Stimulated activated CD4-positive, alpha-beta T cell treated with anti-CD3 and anti-CD28 coated beads, Interleukin-4, amount 100 ng/mL, for 4 hours (primary cell): ENCODE measurements at places on chromosomes 1 and 21.

- DNase-seq, result no peak
Measured at GRCh38 chr1:19046972-19047731, 90.7 kb upstream of the IFFO2 start.

DNA sequence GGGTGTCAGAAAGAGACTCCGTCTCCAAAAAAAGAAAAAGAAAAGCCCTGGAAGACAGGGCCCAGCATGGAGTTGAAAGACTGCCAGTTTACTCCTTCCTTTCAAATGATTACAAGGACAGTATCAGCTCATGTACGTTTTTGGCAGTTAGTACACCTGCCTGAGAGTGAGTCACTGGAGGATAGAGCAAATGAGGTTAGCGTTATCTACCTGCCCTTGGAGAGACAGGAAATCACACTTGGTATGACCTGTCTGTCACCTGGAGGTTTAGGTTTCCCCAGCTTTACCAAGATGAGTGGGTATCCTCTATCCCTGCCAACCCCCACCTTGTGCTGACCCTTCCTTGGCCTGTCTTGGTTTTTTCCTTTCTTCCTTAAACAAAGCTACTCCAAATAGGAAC is 96.8 kb upstream of the BMP8A start:
- DNase-seq, result no peak

GRCh38 chr1:59670662-59671061 is 144.1 kb upstream of the HOOK1 start:
- DNase-seq, result no peak

GRCh38 chr1:116508085-116508983 is 62.5 kb downstream of the CD58 start:
- no peak for DNase-seq

- DNase-seq, result no peak
Measured at GRCh38 chr1:154983776-154984466, 777 bp downstream of the FLAD1 start.

DNA sequence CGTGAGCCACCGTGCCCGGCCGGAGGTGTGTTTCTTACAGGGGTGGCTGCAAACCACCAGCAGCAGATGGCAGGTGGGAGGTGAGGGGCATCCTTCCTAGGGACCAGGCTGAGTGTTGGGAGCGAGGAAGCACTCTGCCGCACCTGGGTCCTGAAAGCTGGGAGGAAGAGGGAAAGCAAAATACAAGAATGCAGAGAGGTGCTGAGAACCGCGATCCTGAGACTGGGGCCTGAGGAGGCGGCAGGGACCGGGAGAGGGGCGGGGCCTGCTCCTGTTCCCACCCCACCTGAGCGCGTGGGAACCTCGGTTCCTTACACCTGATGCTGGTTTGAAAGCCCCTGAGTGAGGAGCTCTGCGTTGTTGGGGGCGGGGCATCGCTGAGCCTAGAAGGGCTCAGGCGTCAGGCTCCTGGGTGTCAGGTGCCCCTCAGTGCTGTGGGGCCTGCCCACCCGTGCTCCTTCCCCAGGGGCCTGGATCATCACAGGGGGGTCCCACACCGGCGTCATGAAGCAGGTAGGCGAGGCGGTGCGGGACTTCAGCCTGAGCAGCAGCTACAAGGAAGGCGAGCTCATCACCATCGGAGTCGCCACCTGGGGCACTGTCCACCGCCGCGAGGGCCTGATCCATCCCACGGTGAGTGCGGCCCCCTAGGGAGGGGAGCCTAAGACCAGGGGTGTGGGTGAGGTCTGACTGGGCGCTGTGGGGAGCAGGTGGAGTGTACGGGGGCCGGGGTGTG is 15.5 kb downstream of the TRPM2 start:
- DNase-seq, result no peak

DNA sequence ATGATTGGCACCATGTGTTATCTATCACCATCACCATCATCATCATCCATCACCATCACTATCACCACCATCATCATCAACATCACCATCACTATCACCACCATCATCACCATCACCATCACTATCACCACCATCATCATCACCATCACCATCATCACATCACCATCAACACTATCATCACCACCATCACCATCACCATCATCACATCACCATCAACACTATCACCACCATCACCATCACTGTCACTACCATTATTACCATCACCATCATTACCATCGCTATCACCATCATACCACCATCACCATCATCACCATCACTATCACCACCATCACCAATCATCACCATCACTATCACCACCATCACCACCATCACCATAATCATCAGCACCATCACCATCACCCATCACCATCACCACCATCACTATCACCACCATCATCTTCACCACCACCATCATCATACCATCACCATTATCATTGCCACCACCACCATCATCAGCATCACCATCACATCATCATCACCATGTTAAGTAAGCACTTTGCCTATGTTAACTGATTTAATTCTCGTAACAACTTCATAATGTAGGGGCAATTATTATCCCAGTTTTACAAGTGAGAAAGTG is 112.8 kb downstream of the LIPI start:
- DNase-seq, result no peak

DNA sequence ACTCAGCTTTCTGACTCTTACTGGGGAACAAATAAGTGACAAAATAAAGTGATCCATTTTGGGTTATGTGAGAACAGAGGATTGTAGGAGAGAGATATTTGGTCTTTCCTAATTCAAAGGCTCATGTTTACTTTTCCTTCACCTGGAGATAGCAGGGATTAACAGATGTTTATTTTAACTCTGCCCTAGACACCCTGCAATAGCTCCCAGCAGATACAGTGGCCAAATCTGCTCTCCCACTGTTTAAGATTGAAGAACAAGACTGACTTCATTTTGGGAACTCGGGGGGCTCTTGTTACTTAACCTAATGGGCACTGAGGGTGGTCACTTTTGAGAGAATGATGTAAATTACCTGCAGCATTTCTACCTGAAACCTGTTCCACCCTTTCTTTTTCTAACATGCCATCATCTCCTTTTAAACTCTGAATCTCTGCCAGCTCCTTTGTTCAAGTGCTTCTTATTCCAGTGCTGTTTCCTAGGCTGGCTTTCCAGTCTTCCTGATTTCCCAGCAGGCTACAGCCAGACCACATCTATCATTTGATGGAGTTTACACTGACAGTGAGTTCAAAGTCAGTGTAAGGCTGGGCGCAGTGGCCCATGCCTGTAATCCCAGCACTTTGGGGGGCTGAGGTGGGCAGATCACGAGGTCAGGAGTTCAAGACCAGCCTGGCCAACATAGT is 90.0 kb downstream of the SELENOF start:
- no peak for DNase-seq

DNA sequence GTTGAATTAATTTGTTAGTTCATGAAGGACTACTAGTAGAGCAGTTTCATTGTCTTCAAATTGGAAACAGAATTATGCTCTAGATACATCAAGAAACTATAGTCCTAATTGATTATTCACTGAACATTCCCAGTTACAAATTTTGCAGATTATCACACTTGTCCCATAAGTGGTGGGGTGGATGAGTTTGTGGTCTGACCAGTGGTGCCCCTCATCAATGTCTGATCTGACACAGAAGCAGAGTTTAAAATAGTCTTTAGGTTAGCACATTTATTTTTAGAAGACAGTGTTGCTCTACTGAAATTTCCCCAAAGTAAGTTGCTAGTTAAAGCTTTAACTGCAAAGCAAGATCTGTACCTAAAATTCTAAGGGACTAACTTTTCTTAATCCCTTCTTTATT is 42.9 kb downstream of the INKA2 start:
- no peak for DNase-seq

DNA sequence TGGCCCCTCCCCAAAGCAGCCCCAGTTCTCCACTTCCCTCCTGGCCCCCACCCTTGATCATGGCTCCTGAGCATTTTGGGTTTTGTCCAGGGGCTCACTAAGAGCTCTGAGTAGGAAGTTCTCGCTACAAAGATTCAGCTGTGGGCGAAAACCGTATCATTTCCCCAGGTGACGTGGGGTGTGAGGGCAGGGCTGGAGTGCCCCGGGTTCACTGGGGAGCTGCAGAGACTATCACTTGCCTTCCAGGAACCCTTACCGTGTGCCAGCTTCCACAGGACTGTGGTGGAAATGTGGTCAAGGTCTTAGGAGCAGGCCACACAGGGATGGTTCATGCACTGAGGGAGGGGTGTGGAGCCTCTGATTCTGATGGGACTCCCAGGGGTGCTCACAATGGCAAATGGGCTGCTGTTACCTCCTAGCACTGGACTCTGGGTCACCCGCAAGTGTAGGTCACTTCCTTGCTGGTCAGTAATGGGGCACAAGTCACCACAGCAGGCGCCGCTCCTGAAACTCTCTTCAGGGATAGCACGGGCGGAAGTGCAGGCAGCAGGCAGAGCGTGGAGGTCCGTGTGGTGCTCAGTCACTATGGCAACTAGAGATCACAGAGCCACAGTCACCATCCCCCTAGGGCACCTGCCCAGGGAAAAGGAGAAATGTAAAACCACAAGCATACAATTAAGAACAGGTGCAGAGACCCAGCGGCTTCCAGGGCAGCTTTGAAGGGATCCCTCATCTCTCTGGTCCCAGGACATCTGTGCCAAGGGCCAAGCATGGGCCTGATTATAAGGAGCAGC is 35.4 kb downstream of the RSPH1 start:
- DNase-seq, result peak; percentile 36

DNA sequence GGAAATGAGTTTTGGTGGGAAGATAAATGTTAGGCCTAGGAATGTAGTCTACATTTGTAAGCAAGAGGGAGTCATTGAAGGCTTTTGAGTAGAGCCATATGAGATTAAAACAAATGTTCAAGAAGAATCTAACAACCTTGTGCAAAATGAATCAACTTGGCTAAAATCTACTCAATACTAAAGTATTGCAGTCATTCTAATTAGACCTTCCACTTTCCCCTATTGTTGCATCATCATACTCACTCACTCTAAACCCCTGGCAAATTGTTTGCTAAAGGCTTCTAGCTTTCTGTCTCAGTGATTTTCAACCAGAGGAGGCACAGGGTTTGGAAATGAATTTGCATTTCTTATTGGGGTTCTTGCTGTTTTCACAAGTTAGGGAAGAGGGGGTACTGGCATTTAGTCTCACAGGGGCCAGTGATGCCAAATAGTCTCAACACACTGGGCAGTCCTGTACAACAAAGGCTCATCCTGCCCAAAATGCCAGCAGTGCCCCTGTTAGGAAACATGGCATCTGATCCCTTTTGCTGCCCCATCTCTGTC is 85.3 kb downstream of the SEC16B start:
- DNase-seq, result no peak

DNA sequence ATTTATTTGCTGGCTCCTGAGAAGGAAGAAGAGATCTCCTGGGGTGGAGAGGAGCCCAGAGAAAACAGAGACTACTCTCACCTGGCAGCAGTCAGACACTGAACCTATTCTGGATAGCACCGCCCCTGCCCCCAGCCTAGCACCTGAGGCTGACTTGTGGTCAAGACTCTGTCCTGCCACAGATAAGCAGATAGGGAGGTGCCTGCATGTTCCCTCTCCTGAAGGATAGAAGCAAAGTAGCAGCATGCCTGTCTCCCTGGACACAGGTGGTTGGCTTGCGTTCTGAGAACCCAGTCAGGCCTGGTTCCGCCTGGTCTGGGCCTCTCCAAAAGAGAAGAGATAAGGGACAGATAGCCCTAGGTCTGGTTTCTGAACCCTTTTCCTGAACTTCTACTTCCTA is 1.3 kb upstream of the EFNA3 start:
- no peak for DNase-seq

- no peak for DNase-seq
Measured at GRCh38 chr1:83832194-83832593, 166.7 kb downstream of the TTLL7 start.

GRCh38 chr1:203638103-203638475 is 11.5 kb downstream of the ATP2B4 start:
- no peak for DNase-seq

DNA sequence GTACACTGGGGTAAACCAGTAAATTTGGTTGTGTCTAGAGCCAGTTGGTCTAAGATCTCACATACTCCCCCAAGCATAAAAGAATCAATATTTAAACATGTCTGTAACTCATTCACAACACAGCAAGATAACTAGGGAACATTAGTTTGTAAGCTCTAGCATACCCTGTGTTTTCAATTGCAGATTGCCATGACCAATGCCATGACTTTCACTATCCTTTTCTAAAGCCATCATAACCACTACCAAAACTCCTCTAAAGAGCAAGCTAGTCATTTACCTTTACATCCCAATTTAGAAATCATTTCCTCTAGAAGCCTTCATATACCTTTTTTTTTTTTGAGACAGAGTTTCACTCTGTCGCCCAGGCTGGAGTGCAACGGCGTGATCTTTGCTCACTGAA is 56.5 kb upstream of the PLA2G4A start:
- DNase-seq, result no peak

GRCh38 chr1:225877580-225877979 is 4.6 kb downstream of the TMEM63A start:
- DNase-seq, result no peak

DNA sequence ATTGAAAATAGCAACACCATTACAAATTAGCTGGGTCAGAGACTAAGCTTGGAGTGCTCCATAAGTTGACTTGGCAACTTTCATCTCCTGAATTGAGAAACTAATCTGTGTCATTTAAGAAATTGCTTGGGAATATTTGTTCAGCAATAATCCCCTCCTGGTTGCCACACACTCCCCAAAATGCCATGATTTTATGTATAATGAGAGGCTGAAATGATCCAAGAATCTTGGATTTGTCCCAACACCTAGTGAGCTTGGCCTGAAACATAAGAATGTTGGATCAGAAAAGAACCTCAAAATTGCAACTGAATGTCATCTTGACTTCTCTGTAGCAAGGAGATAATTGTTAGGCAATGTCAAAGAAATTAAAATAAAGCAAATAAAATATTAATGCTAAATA is 805.9 kb upstream of the ADAMTS5 start:
- DNase-seq, result no peak

GRCh38 chr1:116679091-116679827 is 11.7 kb upstream of the IGSF3 start:
- DNase-seq, result no peak

DNA sequence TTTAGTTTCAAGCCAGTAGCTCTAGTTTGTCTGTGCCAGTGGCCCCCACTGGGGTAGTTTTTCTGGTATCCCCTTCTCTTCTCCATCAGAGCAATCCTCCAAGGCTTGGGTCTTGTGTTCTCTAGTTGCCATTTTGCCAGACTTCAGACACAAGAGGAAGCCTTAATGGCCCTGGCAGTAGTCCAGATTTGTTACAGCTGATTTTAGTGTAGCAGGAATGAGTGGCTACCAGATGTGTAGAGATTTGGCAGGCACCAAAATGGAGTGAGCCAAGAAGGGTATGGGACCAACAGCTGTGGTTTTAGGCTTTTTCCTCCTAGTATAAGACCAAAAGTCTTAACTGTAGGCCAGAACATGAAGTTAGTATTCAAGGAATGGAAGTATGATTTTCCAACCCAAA is 56.8 kb downstream of the ACP6 start:
- no peak for DNase-seq

GRCh38 chr1:208235982-208236761 is 8.0 kb downstream of the PLXNA2 start:
- no peak for DNase-seq
